ENCODE measurements at places on chromosomes 13 and 19.

DNA sequence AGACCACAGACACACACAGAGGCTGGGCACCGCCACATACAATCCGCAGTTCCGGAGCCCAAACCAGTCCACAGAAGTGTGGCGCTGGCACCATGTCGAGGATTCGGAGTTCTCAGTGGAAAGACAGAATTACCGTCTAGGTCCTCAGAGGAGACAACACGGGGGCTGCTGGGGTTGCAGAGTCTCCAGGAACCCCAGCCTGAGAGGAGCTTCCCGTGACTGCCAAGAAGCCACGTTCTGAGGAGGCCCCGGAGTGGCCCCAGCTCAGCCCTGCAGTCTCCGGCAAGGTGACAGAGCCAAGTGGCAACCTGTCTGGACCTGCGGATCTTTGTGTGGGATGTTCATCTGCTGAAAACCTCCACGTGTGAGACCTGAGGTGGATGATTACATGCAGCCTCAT, 7.3 kb upstream of the ADPRHL1 start:
- peak; percentile 26 for DNase-seq

DNA sequence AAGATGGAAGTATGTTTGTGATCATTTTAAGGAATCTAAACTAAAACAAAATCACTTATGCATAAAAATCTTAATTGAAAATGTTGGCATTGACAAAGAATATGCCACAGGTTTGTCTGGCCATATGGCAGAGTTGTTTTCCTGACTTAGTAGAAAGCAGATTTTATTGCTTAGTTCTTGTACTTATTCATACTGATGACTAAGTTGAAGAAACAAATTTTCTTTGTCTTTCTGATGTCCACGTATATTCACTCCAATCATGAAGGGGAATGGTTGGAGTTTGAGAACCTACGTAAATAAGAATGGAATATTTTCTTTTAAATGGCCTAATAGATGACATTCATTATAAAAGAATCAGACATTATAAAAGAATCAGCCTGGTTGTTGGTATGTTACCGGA, 8.0 kb upstream of the GPC6 start:
- DNase-seq: no peak

GRCh38 chr13:107392205-107392604, 823.1 kb downstream of the LIG4 start:
- no peak for DNase-seq

GRCh38 chr13:106858903-106859532, 291.1 kb upstream of the ARGLU1 start:
- peak; percentile 61 for DNase-seq

DNA sequence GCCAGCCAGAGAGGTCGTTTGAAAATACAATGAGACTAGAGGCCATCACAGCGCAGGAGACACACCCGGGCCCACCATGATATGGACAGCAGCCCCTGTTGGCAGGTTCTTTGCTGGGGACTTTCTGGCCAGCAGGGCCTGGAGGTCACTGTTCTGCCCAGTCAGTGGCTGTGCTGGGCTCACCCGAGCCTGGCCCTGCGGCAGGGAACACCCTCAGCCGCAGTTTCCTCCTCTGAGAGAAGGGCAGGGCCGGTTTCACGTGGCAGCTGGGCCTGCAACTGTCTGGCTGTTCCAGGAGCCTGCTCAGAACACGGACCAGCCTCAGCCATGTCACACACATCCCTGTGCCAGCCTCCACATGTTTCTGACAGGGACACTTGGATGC, 39.4 kb downstream of the ADPRHL1 start:
- DNase-seq: no peak

DNA sequence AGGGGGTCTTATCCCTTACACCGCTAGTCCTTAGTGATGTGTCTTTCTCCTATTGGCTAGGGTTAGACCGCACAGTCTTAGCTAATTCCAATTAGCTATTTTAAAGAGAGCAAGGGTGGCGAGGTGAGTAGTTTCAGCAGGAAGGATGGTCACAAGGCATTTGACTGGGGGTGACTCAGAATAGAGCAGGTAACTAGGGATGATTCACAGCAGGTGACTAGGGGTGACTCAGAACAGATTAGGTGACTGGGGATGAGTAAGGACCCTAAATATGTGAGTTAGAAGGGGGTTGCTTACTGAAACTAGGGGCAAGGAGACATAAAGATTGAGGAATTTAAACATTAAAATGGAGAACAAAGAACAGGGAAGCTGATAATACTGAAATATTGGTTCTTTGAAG, 64.3 kb downstream of the ZNF66 start:
- DNase-seq: no peak

- DNase-seq: peak; percentile 60
These were observed 9.8 kb downstream of the MCF2L start for GRCh38 chr13:112978561-112979405.

- no peak for DNase-seq
These were observed 34.3 kb downstream of the AMER2 start for GRCh38 chr13:25137788-25138115.

GRCh38 chr19:7645656-7646425, 8.9 kb downstream of the STXBP2 start:
- DNase-seq: no peak

DNA sequence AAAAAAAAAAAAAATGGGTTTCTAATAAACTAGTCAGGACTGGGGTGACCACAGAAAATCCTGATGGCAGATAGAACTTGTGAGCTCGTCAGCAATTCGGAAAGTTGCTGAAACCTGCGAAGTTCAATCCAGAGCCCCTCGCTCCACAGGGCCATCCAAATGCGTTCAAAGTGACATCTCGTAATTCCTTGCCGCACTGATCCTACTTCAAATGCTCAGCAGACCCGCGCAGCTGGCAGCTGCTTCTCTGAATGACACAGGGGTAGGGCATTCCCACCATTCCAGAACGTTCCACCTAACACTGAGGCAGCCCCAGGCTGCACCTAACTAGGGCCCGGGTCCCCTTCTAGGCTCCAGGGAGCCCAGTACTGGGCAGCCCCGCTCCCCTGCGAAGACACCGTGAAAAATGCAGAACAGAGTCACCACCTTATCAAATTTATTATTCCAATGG, 4.8 kb upstream of the DAPK3 start:
- DNase-seq: no peak

DNA sequence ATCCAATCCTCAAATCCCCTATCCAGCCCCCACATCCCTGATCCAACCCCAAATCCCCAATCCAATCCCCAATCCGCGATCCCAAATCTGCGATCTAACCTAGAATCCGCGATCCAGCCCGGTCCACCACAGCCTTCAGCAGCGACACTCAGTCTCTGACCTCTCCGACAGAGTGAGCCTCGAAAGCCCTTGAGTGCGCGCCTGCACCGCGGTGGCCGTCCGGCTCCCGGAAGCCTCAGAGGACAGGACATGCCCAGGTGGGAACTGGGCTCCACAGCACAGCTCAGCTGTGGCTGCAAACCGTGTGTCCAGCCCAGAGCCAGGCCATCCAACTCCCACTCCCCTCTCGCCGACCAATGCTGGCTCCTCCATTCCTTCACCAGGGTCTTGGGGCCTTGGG, 48.8 kb upstream of the C1QTNF9B start:
- DNase-seq: peak; percentile 19

DNA sequence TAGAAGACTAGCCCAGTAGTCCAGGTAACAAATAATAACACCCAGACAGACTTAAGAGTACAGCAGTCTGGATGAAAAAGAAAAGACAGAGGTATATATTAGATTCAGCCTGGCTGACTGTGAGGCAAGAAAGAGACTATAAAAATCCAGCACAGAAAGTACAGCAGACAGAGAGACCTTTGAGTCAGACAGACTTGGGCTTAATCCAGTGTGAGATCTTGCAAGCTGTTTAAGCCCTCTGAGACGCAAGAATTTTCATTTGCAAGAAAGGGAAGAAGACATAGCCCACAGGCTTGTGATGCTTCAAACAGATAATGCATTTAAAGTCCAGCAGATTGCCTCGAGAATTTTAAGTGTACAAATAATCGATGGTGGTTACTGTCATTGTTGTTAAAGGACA, 471.4 kb downstream of the LIG4 start:
- DNase-seq: no peak

GRCh38 chr19:18809149-18809868, 18.2 kb upstream of the COMP start:
- DNase-seq: peak; percentile 9

DNA sequence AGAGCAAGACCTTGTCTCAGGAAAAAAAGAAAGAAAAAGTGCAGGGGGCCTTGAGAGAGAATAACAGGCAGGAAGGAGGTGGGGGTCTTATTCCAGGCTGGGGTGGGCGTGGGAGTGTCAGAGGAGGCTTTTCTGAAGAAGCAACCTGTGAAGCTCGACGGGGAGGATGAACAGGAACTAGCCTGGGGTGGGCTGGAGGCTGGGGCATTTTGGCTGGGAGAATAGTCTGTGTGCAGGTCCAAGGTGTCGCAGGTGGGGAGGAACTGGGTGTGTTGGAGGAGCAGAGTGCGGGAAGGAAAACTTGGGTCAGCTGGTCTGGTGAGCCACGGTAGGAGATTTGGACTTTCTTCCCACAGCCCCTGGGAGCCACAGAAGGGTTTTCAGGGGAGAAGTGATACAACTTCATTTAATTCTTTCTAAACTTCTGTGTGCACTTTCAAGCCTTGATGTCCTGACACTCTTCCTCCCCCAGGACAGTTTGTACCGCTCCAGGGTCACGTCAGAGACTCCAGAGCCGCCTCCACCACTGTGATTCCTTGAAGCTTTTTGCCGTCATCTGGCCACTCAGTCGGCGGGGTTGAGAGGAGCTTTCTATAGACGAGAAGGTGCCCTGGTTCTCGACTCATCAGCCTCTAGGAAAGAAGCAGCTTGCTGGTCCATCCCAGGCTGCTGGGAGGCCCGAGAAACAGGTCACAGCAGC, 138.7 kb downstream of the SIPA1L3 start:
- no peak for DNase-seq

- no peak for DNase-seq
These were observed 245.7 kb downstream of the COL4A1 start for GRCh38 chr13:110061270-110061669.

- no peak for DNase-seq
These were observed 788.0 kb upstream of the SLITRK1 start for GRCh38 chr13:84670245-84670644.

DNA sequence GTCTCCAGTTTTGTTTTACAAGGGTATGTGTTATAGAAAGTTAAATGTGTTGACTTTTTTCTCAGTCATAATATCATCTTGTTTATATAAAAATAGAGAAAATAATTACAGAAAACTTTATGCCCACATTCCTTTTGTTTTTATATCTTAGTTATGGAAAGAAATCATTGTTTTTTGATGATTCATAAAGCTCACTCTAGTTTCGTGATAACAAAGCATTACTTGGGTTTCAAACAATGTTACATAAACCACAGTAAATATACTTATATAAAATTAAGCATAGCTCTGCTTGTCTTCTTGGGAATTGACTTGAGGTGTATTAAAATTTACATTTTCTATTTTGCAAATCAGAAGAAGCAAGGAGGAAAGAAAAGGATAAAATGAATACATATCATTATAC, 111.8 kb downstream of the SGCG start:
- DNase-seq: no peak

DNA sequence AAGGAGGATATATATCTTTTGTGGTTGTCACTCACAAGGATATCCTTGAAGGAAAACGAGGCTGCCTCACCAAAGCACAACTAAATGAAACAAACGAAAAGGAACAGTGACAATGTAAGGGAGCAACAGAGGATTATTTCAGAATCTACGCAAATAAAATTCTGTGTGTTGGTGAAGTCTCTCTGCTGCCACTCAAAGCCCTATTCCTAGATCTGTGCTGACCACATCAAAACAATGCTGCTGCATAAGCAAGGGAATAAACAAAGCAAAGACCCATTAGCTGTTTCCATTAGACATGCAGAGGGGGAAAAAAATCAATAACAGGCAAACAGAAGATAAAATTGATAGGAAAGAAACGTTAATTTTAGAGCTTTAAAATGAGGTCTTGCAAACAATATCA, 204.4 kb downstream of the MZT1 start:
- DNase-seq: no peak

- DNase-seq: no peak
These were observed 483.0 kb upstream of the NBEA start for GRCh38 chr13:34458756-34459715.

DNA sequence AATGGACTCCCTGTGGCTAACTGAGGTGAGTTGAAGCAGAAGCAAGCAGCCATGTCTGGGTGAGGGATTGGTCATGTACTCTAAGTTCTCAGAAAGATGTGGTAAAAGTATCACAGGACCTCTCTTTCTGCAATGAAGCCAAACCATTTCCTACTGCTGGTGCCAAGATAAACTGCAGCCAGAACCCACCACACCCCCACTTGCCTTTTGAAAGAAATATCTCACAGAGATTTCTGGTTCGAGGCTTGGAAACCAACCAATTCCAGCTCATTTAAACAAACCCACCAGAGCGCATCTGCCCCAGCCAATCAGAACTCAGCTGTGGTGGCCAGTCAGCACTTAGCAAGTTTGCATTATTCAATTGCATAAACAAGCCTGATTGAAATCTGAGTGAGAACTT, 204.5 kb upstream of the ATXN8OS start:
- DNase-seq: no peak

GRCh38 chr13:99577934-99578917, 77.0 kb downstream of the TM9SF2 start:
- DNase-seq: peak; percentile 39

DNA sequence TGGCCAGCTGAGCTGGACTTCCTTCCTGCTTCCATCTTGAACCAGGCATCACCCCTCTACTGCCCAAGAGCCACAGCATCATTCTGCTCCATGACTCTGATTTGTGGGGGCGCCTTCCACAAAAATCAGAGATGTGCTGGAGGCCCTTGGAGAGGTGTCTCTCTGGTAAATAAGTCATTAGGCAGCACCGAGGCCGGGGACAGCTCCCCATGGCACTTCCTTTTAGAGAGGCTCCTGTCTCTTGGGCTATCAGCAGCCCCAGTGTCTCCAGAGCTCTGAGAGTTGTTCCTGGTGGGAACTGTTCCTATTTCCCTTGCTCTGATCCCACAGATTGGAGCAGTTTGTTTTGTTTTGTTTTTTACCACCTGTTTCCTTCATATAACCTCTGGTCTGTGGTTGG, 19.9 kb downstream of the NWD1 start:
- peak; percentile 39 for DNase-seq

DNA sequence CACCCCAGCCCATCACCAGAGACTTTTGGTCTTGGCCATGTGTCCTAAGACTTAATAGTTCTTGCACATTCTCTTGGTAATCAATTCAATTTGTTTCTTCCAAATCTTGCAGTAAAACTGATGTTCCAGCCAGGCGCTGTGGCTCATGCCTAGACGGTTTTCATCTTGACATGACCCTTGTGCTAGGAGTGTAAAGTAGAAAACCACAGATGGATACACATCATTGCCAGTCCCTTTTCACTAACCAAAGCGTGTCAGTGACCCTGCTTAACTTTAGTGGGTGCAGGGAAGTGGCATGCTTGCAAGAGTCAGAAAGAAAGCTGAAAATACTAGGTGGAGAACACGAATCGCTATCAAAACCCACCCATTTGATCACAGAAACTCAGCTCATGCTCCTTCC, 18.0 kb upstream of the CD70 start:
- DNase-seq: no peak
